Natural killer cell (primary cell): ENCODE measurements at places on chromosomes 2 and 18. TPM values are rescaled to one million over a fixed set of nuclear protein-coding genes. Genes with fewer than 3 reads are reported as not detected.

DNA sequence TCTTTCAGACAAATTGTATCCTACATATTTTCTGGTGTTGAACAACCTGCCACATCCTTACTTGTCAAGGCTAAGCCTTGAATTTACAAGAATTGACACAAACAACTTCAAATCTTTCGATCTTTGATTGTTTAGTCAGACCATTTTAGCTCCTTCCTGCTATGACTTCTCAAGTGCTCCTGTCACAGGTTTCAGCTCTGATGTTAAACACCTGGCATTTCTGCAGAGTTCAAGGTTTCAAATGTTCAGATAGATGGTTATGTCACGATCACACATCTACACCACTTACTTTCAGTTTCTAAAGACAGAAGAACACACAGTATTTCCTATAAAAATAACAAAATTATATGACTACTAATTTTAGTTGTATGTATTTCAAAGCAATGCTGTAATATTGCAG, 84.0 kb downstream of the RND3 start:
- DNase-seq = no peak
- no peak overlapping the region for H3K4me3 ChIP-seq
- H3K36me3 ChIP-seq = no peaks in the 10 kb centered on the region
- no peaks in the 10 kb centered on the region for H3K4me1 ChIP-seq

GRCh38 chr2:206561962-206562361, 80.3 kb upstream of the FAM237A start:
- no peaks in the 10 kb centered on the region for H3K4me1 ChIP-seq
- H3K4me3 ChIP-seq = no peak overlapping the region
- DNase-seq = no peak
- H3K27me3 ChIP-seq = no peaks in the 10 kb centered on the region

- H3K36me3 ChIP-seq = no peaks in the 10 kb centered on the region
- H3K27ac ChIP-seq = peak overlapping the region; percentile 71
- H3K4me3 ChIP-seq = no peak overlapping the region
- H3K4me1 ChIP-seq = peaks cover 38% of the 10 kb centered on the region
- no peaks in the 10 kb centered on the region for H3K27me3 ChIP-seq
- DNase-seq = no peak
Measured at GRCh38 chr18:59885579-59886163, 14.1 kb upstream of the PMAIP1 start.

DNA sequence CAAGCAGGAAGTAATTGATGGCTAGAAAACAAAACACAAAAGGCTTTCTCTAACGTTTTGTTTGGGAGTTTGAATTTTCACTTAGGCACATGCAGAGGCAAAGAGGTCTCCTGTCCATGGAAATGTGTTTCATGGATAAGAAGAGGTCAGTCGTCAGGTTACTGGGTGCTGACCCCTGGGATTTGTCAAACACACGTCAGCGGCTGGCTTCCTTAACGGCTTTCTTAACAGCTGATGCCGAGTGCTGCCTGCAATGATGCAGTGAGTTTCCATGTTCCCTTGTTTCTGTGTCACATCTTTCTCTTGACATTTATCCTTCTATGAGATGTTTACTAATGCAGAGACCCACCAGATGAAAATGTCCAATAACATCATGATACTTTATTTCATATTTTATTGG, 31.7 kb downstream of the GPR39 start:
- H3K27ac ChIP-seq = no peak overlapping the region
- H3K27me3 ChIP-seq = no peaks in the 10 kb centered on the region
- no peak for DNase-seq
- no peak overlapping the region for H3K4me3 ChIP-seq
- H3K36me3 ChIP-seq = no peaks in the 10 kb centered on the region
- H3K4me1 ChIP-seq = no peaks in the 10 kb centered on the region

DNA sequence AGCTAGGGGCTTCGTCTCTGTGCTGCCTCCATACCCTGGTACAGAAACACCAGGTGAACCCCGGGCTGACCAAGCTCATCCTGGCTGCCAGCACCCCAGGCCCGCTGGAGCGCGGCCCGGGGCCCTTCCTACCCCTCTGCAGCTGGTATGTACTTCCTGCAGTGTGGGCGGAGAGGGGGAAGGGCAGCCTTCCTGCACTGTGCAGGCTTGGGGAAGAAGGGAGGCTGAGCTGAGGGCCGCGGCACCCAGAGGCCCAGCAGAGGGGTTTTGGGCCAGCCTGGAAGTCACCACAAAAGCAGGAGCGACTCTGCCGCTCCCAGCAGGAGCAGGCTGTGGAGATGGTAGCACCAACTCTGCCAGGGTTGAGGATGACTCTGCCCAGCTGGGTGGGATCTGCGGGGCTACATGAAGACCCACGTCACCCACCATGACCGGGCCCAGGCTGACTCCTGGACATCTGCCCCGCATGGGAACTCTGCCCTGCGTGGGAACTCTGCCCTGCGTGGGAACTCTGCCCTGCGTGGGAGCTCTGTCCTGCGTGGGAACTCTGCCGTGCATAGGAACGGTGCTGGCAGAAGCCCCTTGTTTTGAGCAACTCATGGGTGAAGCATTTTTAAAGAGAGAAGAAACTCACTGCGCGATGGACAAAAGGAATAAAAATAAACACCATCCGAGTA, 273.3 kb downstream of the NDUFA10 start:
- DNase-seq = no peak
- no peaks in the 10 kb centered on the region for H3K27me3 ChIP-seq
- H3K4me1 ChIP-seq = peaks cover 20% of the 10 kb centered on the region
- no peak overlapping the region for H3K4me3 ChIP-seq

GRCh38 chr2:24586955-24587354, 95.9 kb downstream of the NCOA1 start:
- H3K4me1 ChIP-seq = peaks cover 24% of the 10 kb centered on the region
- no peaks in the 10 kb centered on the region for H3K27me3 ChIP-seq
- H3K36me3 ChIP-seq = no peaks in the 10 kb centered on the region
- DNase-seq = peak; percentile 76

GRCh38 chr2:144449028-144449406, 70.9 kb downstream of the ZEB2 start:
- no peaks in the 10 kb centered on the region for H3K27me3 ChIP-seq
- peak; percentile 52 for DNase-seq
- no peak overlapping the region for H3K4me3 ChIP-seq
- peaks cover 27% of the 10 kb centered on the region for H3K4me1 ChIP-seq
- H3K36me3 ChIP-seq = peaks cover 4% of the 10 kb centered on the region

GRCh38 chr2:229996320-229996719, 72.4 kb downstream of the SLC16A14 start:
- no peaks in the 10 kb centered on the region for H3K4me1 ChIP-seq
- DNase-seq = no peak
- no peak overlapping the region for H3K4me3 ChIP-seq
- H3K36me3 ChIP-seq = no peaks in the 10 kb centered on the region
- no peak overlapping the region for H3K27ac ChIP-seq
- H3K27me3 ChIP-seq = no peaks in the 10 kb centered on the region

- DNase-seq = no peak
- no peaks in the 10 kb centered on the region for H3K4me1 ChIP-seq
- H3K27me3 ChIP-seq = no peaks in the 10 kb centered on the region
- no peak overlapping the region for H3K4me3 ChIP-seq
- no peak overlapping the region for H3K27ac ChIP-seq
- no peaks in the 10 kb centered on the region for H3K36me3 ChIP-seq
Measured at GRCh38 chr2:49931241-49931640, 776.9 kb upstream of the FSHR start.

DNA sequence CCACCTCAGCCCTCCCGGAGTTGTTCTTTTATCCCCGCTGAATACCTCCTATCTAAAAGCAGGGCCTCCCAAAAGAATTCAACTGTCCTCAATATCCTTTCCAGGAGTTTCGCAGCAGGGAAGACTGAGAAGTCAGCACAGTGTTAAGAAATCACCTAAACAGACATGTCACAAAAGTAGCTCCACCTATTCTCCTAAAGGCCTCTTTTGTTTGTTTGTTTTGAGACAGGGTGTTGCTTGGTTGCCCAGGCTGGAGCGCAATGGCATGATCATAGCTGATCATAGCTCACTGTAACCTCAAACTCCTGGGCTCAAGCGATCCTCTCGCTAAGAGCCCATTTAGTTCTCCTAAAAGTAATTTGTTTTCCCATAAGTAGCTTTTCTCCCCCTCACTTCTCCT, 53.8 kb downstream of the TEX44 start:
- H3K4me3 ChIP-seq = no peak overlapping the region
- H3K36me3 ChIP-seq = no peaks in the 10 kb centered on the region
- no peaks in the 10 kb centered on the region for H3K27me3 ChIP-seq

- no peak overlapping the region for H3K4me3 ChIP-seq
- no peak overlapping the region for H3K27ac ChIP-seq
- no peaks in the 10 kb centered on the region for H3K27me3 ChIP-seq
Measured at GRCh38 chr2:207284556-207285472, 119.1 kb upstream of the KLF7 start.

- DNase-seq = no peak
- H3K27me3 ChIP-seq = no peaks in the 10 kb centered on the region
- H3K36me3 ChIP-seq = no peaks in the 10 kb centered on the region
- no peak overlapping the region for H3K4me3 ChIP-seq
Measured at GRCh38 chr2:10340593-10340975, 37.9 kb downstream of the HPCAL1 start.

DNA sequence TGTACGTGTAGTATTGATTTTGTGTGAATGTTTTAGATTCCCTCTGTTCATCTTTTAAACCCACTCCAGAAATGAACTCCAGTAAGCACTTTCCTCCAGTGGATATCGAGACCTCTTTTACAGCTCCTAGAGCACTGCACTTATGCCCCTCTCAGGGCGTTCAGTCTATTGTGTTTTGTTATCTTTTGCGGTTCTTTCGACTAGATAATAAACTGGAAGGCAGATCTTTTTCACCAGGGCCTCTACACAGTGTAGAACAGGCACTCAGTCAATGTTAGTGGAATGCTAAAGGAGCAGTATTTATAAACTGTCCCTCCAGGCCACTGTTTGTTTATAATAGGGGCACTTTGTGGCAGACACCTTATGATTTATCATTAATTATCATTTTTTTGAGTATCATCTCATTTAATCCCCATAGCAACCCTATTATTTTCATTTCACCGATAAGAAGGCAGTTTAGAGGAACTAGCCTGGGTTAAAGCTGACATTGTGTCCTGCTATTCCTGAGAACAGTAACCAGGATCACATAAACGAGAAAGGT, 742 bp upstream of the SOS1 start:
- peak overlapping the region; percentile 80 for H3K4me3 ChIP-seq
- peak overlapping the region; percentile 94 for H3K27ac ChIP-seq
- H3K27me3 ChIP-seq = no peaks in the 10 kb centered on the region
- no peak for DNase-seq

- H3K4me3 ChIP-seq = peak overlapping the region; percentile 81
- H3K4me1 ChIP-seq = peaks cover 14% of the 10 kb centered on the region
- peak overlapping the region; percentile 97 for H3K27ac ChIP-seq
- peaks cover 31% of the 10 kb centered on the region for H3K36me3 ChIP-seq
- no peak for DNase-seq
Measured at GRCh38 chr2:27211241-27211942, 449 bp upstream of the ATRAID start.

DNA sequence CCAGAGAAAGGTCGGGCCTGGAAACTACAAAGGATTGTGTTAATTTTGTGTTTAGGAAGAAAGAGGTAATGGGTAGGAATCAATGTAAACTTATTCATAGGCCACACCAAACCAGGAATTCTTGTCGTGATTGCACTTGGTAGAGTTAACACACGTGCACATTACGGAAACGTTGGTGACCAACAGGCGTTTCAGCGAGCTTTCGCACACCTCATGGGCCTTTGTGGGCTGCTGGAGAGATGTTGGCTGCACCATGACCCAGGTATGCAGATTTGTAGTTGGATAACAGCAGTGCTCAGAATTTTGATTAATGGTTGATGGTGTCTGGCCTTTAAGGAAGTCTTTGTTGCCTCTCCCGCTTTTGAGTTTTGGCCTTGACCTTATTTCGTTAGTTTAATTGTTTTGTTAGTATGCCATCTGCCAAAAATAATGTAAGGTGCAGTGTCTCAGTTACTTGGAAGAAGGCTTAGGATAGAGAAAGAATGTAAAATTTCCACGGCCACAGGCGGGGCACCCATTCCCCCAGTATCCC, 1.9 kb downstream of the ZNF236 start:
- H3K27me3 ChIP-seq = no peaks in the 10 kb centered on the region
- no peak overlapping the region for H3K4me3 ChIP-seq

- no peak for DNase-seq
- H3K4me1 ChIP-seq = no peaks in the 10 kb centered on the region
- no peak overlapping the region for H3K27ac ChIP-seq
- no peak overlapping the region for H3K4me3 ChIP-seq
Measured at GRCh38 chr2:180554330-180554729, 426.1 kb upstream of the UBE2E3 start.

DNA sequence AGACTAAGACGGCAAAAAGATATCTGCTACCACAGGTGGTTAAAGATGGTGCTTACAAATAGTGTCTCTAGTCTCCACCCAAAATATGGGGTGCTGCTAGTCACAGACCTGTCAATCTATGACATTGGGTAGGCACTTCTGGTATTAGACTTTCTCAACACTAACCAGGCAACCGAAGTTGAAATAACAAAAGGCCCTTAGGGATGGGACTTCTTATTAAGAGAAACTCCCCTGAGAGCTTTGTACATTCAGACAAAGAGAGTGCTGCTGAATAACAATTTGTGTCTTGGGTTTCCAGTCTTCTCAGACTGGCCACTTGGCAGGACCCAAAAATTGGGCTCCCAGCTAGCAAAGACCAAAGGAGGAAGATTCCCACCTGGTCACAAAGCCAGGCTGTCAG, 310.0 kb downstream of the CNTNAP5 start:
- H3K27ac ChIP-seq = no peak overlapping the region
- H3K36me3 ChIP-seq = no peaks in the 10 kb centered on the region
- H3K27me3 ChIP-seq = no peaks in the 10 kb centered on the region
- no peaks in the 10 kb centered on the region for H3K4me1 ChIP-seq
- H3K4me3 ChIP-seq = no peak overlapping the region
- DNase-seq = no peak

GRCh38 chr18:5944448-5944847, 49.1 kb upstream of the TMEM200C start:
- no peaks in the 10 kb centered on the region for H3K27me3 ChIP-seq
- H3K27ac ChIP-seq = no peak overlapping the region
- no peaks in the 10 kb centered on the region for H3K36me3 ChIP-seq
- no peaks in the 10 kb centered on the region for H3K4me1 ChIP-seq
- no peak for DNase-seq

DNA sequence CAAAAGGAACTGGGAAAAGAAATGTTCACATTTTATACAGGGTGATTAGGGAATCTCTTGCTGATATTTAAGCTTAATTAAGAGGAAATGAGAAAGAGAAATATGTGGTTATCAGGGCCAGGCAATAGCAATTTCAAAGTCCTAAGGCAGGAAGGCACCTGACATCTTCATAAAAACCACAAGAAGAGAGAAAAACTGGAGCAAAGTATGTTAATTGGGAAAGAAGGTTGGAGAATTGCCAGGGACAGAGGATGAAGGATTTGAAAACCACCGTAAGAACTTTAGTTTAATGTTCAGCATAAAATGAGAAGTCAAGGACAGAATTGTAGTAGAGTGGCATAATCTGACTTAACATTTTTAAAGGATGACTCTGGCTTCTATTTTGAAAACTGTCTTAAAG, 691.8 kb upstream of the NRXN1 start:
- H3K36me3 ChIP-seq = no peaks in the 10 kb centered on the region
- H3K27me3 ChIP-seq = no peaks in the 10 kb centered on the region
- H3K4me1 ChIP-seq = no peaks in the 10 kb centered on the region
- no peak overlapping the region for H3K27ac ChIP-seq
- DNase-seq = no peak
- H3K4me3 ChIP-seq = no peak overlapping the region

The PARD3B gene
- not detected for total RNA-seq

The NT5DC4 gene
- total RNA-seq = 2.0 TPM

The MEIS1 gene
- total RNA-seq = 5.4 TPM

The C2orf80 gene
- total RNA-seq = not detected

The SP140 gene
- total RNA-seq = 89.9 TPM

The TDRD15 gene
- total RNA-seq = 0.33 TPM

The B3GNT2 gene
- 68.0 TPM for total RNA-seq

The STK16 gene
- 32.4 TPM for total RNA-seq

The RASGRP3 gene
- total RNA-seq = 2.7 TPM

The MYO5B gene
- total RNA-seq = not detected

The DTNA gene
- not detected for total RNA-seq

The PRSS56 gene
- total RNA-seq = not detected
